ENCODE measurements at places on chromosomes 12 and 14.

DNA sequence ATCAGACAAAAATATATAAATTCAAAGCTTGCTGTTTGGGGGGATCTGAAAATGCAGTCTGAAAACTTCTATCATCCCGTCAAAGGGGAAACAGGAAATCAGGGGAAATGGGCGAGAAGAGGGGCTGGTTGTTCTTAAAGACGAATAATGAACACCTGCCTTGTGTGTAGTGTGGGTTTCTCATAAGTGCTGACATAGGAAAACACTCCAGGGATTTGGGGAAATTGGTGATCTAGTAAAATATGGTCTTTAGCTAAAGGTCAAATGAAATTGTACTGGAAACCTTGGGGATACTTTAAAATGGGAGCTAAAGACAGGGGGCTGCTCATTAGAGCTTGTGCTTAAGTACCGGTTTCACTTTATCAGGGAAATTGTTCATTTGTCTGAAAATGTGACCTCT, 39.6 kb upstream of the PIK3C2G start:
- no peak for DNase-seq

GRCh38 chr12:12503384-12504078, 59.1 kb downstream of the DUSP16 start:
- no peak for DNase-seq

DNA sequence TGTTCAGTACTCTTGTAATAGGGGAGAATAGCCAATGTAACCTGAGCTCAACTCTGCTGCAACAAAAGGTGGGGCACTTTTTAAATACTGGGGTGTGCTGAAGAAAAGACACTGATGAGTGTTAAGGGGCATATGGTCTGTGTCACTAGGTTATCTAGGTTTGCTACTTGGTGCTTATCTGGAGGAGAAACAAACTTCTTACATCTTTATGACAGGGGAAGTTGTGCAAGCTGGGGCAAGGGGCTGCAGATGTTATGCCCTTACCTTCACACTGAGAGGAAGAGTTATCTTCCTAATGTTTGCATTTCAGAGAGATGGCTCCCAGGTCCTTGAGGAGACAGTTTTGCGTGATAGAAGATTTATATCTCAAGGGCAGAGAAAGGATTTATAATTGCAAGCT, 90.9 kb upstream of the PKP2 start:
- DNase-seq, result no peak

DNA sequence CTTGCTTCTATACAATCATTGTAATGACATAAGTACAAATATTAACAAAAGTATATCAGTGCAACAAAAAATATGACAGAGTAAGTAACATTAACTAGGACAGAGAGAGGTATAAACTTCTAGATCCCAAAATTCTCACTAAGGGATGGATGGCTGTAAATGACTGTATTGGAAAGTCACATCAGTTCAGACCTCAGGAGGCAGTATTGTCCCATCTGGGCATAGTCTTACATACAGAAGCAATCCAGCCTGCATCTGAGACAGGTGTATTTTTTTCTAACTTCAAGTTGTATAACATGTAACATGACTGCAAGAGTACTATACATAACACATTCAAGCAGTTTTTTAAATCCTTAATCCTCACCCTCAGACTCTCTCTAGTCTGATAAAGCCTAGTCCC, 99.0 kb downstream of the GARIN6 start:
- DNase-seq, result no peak

GRCh38 chr12:110739488-110739887, 3.2 kb downstream of the PPP1CC start:
- no peak for DNase-seq

All from trophoblast cell (in vitro differentiated cells and primary cell).